ENCODE measurements at places on chromosomes 3 and 15.
A peak's percentile ranks its signal among the peaks of the same experiment; 100 is the strongest.

GRCh38 chr3:144923046-144923775, 951.6 kb downstream of the DIPK2A start:
- DNase-seq = no peak

DNA sequence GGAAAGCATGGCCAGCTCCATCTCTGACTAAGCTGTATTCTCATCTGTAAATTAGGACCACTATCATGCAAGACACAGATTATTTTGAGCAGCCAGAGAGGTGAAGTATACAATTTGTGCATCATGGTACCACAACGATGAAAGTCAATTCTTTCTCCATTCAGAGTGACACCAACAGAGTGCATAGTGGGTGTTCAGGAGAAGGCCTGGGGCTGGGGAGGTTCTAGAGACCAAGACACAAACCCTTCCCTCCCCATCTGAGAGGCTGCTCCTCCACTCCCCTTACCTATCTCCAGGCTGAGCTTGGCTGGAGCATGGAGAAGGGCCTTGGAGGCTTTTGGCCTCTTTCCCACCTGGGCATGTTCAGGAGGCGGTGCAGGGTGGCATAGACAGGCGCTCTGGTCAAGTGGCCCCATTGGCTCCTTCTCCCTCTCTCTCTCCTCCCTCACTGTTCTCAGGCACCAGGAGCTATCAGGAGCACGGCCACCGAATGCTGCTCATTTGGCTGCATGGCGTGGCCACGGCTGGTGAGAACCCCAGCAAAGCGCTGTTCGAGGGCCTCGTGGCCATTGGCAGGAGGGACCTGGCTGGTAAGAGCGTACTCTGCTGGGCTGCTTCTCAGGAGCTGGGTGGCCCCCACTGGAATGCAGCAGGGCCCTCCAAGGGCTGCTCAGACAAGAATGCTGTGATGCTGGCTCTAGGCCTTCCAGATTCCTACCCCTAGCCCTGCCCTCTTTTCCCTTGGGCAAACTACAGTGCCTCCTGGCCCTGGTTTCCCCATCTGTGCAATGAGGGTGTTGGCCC, 37.9 kb downstream of the ANKDD1A start:
- DNase-seq = no peak

DNA sequence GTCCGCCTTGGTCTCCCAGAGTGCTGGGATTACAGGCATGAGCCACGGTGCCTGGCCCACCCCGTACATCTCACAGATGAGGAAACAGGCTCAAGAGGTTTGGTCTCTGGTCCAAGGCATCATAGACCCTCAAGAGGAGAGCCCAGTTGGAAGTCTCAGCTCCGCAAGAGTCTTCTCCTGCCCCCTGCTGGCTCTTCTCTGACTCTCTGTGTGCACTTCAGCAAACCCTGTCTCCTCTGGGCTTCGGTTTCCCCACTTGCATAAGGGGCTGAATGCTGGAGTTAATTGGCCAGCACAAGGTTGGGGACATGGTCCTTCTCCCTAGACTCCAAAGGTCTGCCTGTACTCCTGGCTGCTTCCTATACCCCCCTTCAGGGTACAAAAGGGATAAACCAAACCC, 3.9 kb downstream of the MST1R start:
- no peak for DNase-seq

GRCh38 chr15:31465083-31465955, 138.7 kb downstream of the KLF13 start:
- DNase-seq = no peak

GRCh38 chr3:33067484-33067883, 29.5 kb downstream of the GLB1 start:
- DNase-seq = peak; percentile 61

DNA sequence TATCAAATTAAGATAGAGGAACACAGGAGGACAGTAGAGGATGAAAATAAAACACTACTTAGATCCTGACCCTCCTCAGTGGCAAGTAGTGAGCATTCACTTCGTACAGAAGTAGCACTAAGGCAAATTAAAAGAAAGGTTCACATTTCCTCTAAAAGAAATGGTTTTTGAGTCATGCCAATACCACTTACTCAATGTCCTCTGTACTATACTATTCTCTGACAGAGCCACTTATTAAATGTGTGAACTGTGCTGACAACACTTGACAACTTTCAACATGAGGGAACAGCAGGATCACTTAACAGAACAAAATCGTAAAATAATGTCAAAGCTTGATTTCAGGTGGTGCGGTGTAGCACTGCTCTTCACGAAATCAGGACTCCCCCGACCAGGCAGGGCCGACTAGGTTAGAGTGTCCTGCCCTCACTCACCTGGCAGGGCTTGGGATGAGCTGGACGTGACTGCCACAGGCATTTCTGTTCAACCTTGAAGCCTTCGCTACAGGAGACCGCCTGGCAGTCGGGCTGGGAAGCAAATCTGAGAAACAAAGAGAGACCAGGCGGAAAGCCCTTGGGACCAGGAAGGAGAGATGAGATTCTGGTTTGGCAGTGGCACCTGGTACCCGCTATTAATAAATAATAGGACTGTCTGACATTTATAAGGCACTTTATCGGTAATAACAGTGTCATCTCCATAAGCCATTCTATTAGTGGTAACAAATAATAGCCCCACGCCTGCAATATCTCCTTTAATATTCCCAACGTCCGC, 611 bp upstream of the SLC27A2 start:
- no peak for DNase-seq

GRCh38 chr3:73459711-73460110, 165.0 kb downstream of the PDZRN3 start:
- DNase-seq = no peak

- DNase-seq = no peak
Observed at GRCh38 chr3:113668015-113668414, 28.4 kb downstream of the USF3 start.

GRCh38 chr3:43090238-43090637, 15.6 kb downstream of the POMGNT2 start:
- DNase-seq = no peak

DNA sequence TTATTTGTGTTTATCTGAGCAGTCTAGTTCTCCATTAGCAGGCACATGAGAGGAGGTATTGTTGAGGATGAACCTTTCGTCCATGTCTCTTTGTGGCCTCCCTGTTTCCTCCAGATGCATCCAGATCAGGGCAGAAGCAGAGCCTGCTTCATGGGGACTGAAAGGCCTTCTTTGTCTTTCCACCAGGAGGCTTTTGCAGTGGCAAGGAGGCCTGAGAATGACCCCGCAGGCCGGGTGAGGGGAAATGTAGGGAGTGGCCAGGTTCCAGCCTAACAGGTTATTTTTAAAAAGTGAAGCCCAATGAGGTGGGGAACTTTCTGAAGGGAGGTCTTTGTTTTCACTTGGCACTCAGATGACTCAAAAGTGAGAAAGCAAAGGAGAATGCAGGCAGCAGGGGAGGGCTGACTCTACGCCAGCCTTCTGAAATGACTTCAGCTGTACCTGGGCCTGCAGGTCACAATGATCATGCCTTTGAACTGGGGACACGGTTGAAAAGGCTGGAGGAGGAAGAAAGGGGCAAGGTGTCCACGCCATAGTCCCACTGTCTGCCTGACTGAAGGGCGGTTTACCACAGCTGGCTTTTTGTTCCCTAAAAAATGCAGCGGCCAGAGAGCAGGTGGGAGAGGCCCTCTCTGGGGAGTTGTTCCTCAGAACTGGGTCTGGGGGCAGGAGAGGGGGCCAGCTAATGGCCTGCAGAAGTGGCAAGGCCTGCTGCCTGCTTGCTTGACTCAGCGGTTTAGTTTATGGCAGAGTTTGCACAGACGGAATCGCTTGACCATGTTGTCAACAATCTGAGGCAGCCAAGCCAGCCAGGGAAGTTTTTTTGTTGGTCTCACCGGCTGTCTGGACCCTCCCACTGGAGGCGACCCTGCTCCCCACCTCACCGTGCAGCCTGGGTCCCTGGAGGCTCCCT, 28.7 kb downstream of the CMTM7 start:
- DNase-seq = peak; percentile 38

DNA sequence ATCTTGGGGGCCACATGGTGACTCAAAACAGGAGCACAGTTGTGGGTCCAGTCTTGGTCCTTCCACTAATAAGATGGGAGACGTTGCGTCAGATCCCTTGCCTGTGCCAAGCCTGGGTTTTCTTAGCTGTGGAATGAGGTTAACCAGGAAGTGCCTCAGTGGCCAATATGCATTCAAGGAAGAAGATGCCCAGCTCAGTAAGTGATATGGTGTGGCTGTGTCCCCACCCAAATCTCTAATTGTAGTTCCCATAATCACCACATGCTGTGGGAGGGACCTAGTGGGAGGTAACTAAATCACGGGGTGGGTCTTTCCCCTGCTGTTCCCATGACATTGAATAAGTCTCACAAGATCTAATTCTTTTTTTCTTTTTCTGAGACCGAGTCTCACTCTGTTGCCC, 6.4 kb downstream of the ALG1L2 start:
- no peak for DNase-seq

GRCh38 chr3:188796122-188796631, 375.6 kb upstream of the TPRG1 start:
- peak; percentile 96 for DNase-seq

- no peak for DNase-seq
Observed at GRCh38 chr15:33262306-33262705, 48.5 kb upstream of the RYR3 start.

GRCh38 chr15:68989541-68990230, 24.8 kb upstream of the NOX5 start:
- no peak for DNase-seq

DNA sequence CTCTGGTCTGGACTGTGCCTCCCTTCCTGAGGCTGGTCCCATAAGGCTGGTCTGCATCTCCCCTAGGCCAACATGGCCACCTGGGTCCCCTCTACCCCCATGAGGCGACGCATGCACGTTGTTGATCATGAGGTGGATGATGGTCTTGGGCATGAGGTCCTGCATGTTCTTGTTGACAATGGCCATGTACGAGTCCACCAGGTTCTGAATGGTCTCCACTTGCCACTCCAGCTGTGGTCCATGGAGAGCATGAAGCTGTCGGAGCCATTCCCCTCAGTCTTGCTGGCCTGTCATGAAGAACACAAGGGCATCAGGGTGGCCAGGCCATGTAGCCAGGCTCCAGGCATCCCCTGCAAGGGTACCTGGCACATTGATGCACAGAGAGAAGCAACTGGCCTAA, 27.1 kb upstream of the CSPG4 start:
- DNase-seq = no peak

DNA sequence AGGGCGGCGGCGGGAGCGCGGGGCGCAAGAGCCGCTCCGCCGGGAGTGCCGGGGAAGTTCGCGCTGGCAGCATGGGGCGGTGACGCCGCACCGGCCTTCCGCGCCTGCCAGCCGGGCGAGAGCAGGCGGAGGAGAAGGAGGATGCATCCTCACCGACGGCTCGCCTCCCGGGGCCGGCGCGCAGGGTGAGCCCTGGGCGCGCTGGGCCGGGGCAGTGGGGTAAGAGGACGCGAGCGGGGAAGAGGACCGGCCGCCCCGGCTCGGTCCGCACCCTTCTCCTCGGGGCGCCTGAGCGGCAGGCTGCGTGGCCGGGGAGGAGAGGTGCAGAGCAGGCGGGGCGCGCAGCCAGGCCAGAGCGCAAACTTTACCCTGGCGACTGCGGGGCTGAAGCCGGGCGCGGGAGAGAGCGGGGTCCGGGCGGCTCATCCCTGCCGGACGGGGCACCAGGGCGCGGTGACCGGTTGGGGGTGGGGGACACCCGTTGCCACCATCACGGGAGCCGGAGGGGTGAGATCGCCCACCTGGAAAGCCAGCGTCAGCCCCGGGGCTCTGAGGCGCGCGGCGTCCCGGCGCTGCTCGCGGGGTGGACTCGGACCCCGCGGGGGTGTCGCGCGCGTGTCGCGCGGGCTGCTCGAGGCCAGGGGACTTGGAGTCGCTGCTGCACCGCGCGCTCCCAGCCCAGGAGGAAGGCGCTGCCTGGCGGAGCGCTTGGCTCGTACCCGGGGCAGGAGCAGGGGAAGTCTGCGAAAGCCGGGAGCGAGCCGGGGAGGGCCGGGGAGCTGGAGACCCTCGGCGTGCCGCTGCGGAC, 542 bp downstream of the GABRA5 start:
- no peak for DNase-seq

GRCh38 chr15:50880206-50880605, 28.3 kb upstream of the AP4E1 start:
- no peak for DNase-seq

GRCh38 chr3:98556164-98557130, 24.7 kb downstream of the GPR15 start:
- no peak for DNase-seq

- no peak for DNase-seq
Observed at GRCh38 chr3:152243721-152244516, 24.8 kb upstream of the MBNL1 start.

DNA sequence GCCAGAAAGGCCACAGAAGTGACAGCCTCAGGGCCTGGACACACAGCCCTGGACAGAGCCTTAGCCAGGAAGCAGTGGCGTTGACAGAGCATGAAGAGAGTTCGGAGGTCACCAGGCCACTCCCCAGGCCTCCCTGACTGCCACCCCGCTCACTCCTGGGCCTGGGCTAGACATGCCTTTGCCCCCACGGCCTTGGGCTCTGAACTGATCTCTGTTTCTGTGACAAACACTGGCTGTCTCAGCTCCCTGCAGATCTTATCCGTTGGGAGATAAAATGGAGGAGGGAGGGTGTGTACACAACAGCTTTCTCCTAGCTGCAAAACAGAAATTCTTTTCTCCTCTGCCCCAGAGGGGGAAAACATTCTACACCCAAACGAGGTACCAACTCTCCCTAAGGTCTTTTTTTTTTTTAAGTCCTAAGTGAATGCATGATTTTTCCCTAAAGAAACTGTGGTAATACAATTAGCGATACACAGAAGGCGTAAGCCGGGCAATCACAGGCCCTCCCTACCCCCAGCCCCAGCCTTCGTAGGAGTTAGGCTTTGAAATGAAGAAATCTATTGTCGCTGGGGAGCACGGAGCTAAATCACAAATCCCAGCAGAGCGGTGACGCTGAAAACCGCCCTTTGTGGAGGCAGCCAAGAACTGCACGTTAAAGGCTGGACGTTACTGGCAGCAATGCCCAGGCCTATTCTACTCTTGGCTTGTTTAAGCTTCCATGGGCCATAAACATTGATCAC, 45.0 kb downstream of the SRGAP3 start:
- no peak for DNase-seq

DNA sequence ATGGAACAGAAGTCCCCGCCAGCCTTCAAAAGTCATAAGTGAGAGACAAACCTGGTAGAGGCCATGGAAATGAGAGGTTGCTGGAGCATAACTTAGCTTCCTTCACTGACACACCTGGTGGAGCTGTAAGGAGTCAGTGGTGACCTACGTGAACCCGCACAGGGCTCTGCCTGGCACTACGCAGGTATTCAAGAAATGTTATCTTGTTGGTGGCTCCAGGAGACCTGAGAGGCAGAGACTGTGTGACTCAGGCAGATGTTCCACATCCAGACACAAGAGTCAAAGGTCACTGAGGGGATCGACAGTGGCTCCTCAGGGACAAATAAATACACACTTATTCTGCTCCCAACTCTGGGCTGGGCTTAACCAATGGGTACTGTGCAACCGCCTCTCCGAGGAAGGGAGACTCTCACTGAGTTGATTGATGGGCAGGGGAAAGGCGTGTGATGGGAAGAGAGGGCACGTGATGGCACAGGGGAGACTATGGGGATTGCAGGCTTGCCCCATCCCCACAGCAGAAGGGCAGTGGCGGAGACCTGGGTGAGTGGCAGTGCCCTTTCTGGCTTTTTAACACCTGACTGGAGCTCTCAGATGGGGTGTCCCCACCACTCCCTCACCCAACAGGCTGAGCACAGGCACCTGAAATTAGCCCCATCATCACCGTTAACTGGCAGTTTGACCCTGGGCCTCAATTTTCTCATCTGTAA, 111.7 kb upstream of the SMAD3 start:
- DNase-seq = no peak
